ENCODE measurements at places on chromosomes 2 and 18. TPM values are rescaled to one million over a fixed set of nuclear protein-coding genes. Genes with fewer than 3 reads are reported as not detected.
A peak's percentile ranks its signal among the peaks of the same experiment; 100 is the strongest.

The C2orf15 gene
- total RNA-seq, result not detected

DNA sequence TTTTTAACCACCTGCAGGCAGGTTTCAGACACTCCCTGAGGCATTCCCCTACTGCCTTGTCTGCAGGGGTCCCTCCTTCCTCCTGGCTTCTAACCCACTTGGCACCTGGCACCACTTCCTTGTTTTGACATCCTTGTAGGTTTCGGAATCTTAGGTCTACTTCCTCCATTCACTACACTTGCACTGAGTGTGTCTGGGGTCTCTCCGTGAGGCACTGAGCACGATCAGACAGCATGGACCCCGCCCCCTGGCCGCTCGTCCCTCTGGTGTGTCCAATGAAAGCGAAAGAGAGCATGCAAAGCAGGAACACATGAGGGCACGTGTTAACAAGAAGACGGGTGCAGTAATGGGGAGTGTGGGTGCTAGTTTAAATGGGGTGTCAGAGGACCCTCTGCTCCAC, 63.8 kb downstream of the HAUS1 start:
- DNase-seq, result no peak
- no peak overlapping the region for H3K4me3 ChIP-seq
- H3K27ac ChIP-seq, result no peak overlapping the region
- no peaks in the 10 kb centered on the region for H3K36me3 ChIP-seq
- no peaks in the 10 kb centered on the region for H3K27me3 ChIP-seq
- peaks cover 12% of the 10 kb centered on the region for H3K4me1 ChIP-seq

DNA sequence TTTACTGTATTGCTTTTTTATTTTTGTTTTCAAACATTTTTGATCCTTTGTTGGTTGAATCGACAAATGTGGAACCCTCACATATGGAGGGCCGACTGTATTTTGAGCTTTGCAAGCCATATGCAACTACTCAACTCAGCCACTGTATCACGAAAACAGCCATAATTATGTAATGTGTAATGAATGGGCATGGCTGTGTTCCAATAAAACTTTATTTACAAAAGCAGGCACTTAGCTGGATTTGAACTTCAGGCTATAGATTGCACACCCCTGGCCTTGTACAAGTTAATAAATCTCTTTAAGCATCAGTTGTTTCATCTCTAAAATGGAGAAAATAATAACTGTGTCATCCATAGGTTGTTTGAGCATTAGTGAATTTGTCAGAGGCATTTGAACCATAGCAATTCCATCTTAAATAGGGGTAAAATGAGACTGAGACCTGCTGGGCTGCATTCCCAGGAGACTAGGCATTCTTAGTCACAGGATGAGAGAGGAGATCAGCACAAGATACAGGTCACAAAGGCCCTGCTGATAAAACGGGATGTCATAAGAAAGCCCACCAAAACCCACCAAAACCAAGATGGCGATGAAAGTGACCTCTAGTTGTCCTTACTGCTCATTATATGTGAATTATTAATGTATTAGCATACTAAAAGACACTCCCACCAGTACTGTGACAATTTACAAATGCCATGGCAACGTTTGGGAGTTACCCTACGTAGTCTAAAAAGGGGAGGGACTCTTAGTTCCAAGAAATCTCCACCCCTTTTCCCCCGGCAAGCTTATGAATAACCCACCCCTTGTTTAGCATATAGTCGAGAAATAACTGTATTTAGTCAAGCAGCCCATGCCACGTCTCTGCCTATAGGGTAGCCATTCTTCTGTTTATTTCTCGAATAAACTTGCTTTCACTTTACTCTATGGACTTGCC, 13.7 kb upstream of the LTBP1 start:
- peaks cover 17% of the 10 kb centered on the region for H3K4me1 ChIP-seq
- no peak for DNase-seq
- no peaks in the 10 kb centered on the region for H3K36me3 ChIP-seq
- no peak overlapping the region for H3K27ac ChIP-seq
- no peak overlapping the region for H3K4me3 ChIP-seq

GRCh38 chr2:13572466-13572865, 855.7 kb downstream of the TRIB2 start:
- no peak overlapping the region for H3K4me3 ChIP-seq
- no peak for DNase-seq
- peaks cover 13% of the 10 kb centered on the region for H3K4me1 ChIP-seq
- peak overlapping the region; percentile 45 for H3K27ac ChIP-seq
- H3K27me3 ChIP-seq, result no peaks in the 10 kb centered on the region

DNA sequence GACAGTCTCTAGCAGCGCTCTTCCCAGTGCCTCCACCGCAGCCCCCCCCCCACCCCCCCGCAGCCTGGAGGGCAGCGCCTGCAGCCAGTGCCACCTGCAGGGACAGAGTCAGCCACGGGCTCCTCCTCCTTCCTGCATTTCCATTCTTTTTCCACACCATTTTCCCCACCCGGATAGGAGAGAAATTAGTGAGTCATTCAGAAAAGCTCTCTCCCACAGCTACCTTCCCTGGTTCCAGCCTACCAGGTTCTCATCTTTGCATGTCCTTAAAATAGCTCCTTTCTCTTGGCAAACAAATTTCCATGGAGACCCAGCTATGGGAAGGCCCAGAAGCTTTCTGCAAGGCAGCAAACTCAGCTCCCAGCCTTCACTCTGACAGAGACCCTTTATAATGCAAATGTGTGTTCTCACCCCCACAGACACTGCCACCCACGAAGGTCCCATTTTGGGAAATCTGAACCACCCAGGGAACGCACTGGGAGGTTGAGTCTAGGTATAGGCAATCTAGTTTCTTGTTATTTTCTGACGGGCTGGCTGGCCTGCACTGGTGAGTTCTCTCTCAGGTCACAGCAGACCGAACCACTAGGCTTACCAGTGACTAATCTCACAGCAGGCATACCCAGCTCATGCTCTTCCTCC, 41.8 kb upstream of the ATG16L1 start:
- H3K4me3 ChIP-seq, result no peak overlapping the region
- peak overlapping the region; percentile 94 for H3K27ac ChIP-seq
- H3K36me3 ChIP-seq, result no peaks in the 10 kb centered on the region
- peak; percentile 100 for DNase-seq
- no peaks in the 10 kb centered on the region for H3K27me3 ChIP-seq
- peaks cover 46% of the 10 kb centered on the region for H3K4me1 ChIP-seq

DNA sequence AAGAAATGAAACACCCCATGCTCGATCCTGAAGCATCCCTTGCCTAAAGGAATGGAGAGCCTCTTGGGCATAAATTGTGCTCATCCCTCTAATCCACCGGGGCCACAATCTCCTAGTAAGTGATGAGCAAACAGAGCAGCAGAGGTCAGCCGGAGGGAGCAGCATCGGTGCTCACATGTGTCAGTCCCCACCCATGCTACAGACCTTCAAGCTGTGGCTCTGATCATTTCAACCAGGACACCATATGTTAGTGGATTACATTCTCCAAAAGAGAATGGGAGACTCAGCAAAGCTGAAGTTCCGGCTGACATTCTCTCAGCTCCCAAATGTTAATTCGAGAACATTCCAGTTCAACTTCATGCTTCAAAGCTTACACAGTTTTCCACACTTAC, 75.6 kb downstream of the AAK1 start:
- peaks cover 30% of the 10 kb centered on the region for H3K4me1 ChIP-seq
- H3K36me3 ChIP-seq, result peaks cover 17% of the 10 kb centered on the region
- H3K4me3 ChIP-seq, result no peak overlapping the region
- H3K27me3 ChIP-seq, result no peaks in the 10 kb centered on the region
- DNase-seq, result no peak

GRCh38 chr2:148259674-148260073, 238.8 kb downstream of the MBD5 start:
- H3K36me3 ChIP-seq, result no peaks in the 10 kb centered on the region
- no peak overlapping the region for H3K4me3 ChIP-seq
- DNase-seq, result no peak
- no peaks in the 10 kb centered on the region for H3K27me3 ChIP-seq
- H3K4me1 ChIP-seq, result no peaks in the 10 kb centered on the region

DNA sequence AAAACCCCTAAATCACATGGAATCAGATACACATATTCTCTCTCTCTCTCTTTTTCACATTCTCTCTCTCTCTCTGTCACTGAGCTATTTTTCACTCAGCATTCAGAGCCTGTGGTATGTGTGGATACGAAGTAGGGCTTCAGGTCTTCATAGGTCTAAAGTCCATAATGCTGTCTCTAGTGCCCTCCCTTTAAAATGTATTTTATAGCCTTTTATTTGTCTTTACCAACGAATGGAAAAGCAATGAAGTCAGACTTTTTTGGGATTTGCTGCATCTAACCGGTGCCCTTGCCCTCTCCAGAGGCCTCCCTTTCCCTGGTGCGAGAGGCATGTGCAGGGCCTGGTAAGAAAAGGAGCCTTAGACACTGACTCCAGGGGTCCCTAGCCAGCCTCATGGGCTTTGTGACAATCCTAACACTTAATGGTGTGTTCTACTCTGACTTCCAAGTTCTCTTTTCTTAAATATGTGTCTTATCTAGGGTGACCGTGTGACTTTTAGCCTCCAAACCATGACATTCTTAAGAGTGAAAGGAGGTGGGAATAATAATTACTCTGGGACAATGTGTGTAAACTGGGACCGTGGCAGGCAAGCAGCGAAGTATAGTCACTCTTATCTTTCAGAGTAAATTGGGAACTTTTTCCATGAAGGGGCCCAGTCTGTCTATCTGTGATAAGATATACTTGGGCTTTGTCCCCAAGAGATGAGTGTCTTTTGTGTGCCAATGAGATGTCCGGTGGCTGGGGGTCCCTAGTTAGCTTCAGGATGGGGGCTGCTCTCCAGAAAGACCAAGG, 101.1 kb downstream of the B3GNT2 start:
- DNase-seq, result no peak
- H3K36me3 ChIP-seq, result no peaks in the 10 kb centered on the region
- no peaks in the 10 kb centered on the region for H3K27me3 ChIP-seq
- no peak overlapping the region for H3K27ac ChIP-seq
- no peaks in the 10 kb centered on the region for H3K4me1 ChIP-seq

GRCh38 chr2:144730711-144731110, 210.8 kb upstream of the ZEB2 start:
- H3K4me1 ChIP-seq, result no peaks in the 10 kb centered on the region
- H3K4me3 ChIP-seq, result no peak overlapping the region
- no peaks in the 10 kb centered on the region for H3K36me3 ChIP-seq
- no peaks in the 10 kb centered on the region for H3K27me3 ChIP-seq
- no peak overlapping the region for H3K27ac ChIP-seq
- no peak for DNase-seq

GRCh38 chr2:61220768-61221167, 58.8 kb downstream of the C2orf74 start:
- H3K27ac ChIP-seq, result no peak overlapping the region
- H3K36me3 ChIP-seq, result peaks cover 31% of the 10 kb centered on the region
- no peaks in the 10 kb centered on the region for H3K4me1 ChIP-seq
- H3K27me3 ChIP-seq, result no peaks in the 10 kb centered on the region
- no peak for DNase-seq

- H3K4me3 ChIP-seq, result no peak overlapping the region
- H3K36me3 ChIP-seq, result no peaks in the 10 kb centered on the region
- peaks cover under 1% of the 10 kb centered on the region for H3K27me3 ChIP-seq
Observed at GRCh38 chr18:48037481-48038271, 107.2 kb upstream of the SMAD2 start.

DNA sequence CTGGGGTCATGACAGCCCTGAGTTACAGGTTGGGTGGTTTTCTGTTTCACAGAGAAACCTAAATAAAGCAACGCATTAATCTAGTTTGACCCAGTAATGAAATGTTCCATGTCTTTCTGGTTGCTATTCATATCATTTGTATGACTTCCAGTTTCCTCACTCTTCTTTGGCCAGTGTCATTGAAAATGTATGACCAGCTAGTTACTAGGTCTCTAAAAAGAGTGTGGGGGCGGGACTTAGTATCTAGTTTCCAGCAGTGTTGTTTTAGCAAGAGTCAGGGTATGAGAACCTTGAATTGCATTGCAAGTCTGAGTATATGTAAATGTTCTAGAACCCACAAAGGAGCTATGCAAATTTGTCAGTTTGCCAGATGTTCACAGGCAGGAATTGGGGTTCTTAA, 47.7 kb downstream of the SLC9A2 start:
- no peaks in the 10 kb centered on the region for H3K36me3 ChIP-seq
- no peak overlapping the region for H3K4me3 ChIP-seq
- no peaks in the 10 kb centered on the region for H3K27me3 ChIP-seq
- no peak overlapping the region for H3K27ac ChIP-seq
- peaks cover 9% of the 10 kb centered on the region for H3K4me1 ChIP-seq

GRCh38 chr2:69762513-69763494, 20.9 kb downstream of the ANXA4 start:
- no peak for DNase-seq
- H3K4me1 ChIP-seq, result peaks cover 14% of the 10 kb centered on the region
- H3K27me3 ChIP-seq, result no peaks in the 10 kb centered on the region
- H3K36me3 ChIP-seq, result peaks cover 7% of the 10 kb centered on the region
- H3K27ac ChIP-seq, result no peak overlapping the region

All from SJSA1 (cell line).